Dermis blood vessel endothelial cell (primary cell): ENCODE measurements at places on chromosomes 13 and 19. TPM values are rescaled to one million over a fixed set of nuclear protein-coding genes. Genes with fewer than 3 reads are reported as not detected.
A peak's percentile ranks its signal among the peaks of the same experiment; 100 is the strongest.

Gene N4BP2L1
- 6.1 and 13.8 TPM in 2 replicates for total RNA-seq

- DNase-seq = no peak
Observed at GRCh38 chr13:64884976-64885375, 2345.2 kb downstream of the PCDH9 start.

GRCh38 chr13:46378411-46378810, 8.6 kb downstream of the RUBCNL start:
- no peak for DNase-seq

Gene GPR18
- total RNA-seq = not detected in 2 replicates

GRCh38 chr13:112119192-112120030, 52.5 kb downstream of the SOX1 start:
- no peak for DNase-seq

GRCh38 chr13:45142440-45143345, 22.4 kb downstream of the GTF2F2 start:
- peak; percentile 32 for DNase-seq

Gene CDX2
- total RNA-seq = not detected in 2 replicates

Gene GALP
- not detected in 2 replicates for total RNA-seq

DNA sequence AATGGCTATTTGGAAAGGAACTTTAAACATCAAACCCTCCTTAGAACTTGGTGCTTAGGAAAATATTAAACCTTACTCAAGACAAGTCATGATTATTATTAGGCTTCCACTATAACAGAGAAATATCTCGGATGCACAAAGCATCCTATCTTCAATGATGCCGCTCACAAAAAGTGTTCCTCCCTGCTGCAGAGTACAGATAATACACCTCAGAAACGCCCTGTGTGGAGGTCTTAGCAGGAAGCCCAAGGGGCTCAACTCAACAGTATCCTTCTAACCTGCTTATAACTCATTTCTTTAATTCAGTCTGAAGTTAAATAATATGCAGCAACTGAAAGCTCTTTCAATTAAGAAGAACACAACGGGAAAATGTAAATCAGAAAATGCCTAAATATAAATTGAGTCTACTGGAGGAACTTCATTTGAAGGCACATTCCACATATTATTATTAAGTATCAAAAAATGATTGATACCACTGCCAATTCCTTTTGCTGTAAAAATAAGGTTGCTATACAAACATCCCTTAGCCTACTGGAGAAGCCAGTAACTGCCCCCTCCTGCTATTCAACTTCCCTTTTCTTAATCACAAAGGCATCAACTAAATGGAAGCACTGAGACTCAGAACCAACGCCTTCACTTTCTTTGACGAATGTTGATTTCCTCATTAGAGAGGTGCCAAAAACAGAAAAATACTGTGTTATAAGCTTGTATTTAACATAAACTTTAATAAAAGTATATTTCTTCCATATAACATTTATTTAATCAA, 12.0 kb downstream of the ELF1 start:
- no peak for DNase-seq
